ENCODE measurements at places on chromosomes 4 and X.

- DNase-seq = no peak
Observed at GRCh38 chr4:67685532-67685859, 15.5 kb downstream of the UBA6 start.

- no peak for DNase-seq
Observed at GRCh38 chr4:174066611-174067205, 216.8 kb downstream of the FBXO8 start.

DNA sequence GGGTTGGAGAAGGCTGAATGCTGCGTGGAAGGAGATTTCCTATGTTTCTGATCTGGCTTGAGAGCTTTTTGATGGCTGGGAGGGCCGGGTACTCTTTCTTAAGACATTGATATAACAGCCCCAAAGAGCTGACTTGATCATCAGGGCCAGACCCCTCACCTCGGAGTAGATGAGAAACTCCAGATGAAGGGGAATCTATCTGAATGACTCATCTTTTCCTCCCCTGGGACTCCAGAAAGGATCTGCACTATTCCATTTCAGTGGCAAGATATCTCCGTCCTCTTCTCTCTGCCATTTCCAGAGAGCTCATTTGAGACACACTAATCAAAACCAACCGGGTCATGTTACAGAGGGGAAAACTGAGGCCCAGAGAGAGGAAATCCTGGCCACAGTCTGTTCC, 92.9 kb upstream of the MSX1 start:
- DNase-seq = no peak

GRCh38 chr4:174753021-174753420, 76.0 kb downstream of the GLRA3 start:
- no peak for DNase-seq

DNA sequence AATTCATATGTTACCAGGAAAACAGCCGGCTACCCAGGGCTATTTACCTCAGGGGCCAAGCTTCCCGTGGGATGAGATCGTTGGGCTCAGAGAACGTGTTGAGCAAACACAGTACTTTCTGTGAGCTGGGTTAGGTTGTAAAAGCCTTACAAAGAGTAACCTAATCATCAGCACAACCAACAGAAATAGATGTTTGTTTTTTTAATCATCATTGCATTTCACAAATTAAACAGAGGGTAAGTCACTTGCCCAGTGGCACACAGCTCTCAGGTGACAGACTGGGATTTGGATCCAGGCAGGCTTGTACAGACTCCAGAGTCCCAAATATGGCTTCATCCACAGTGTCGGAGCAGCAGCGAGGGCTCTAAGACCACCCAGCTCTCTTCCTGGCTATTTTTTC, 20.1 kb downstream of the SPON2 start:
- no peak for DNase-seq

GRCh38 chr4:74890341-74890740, 42.6 kb upstream of the PARM1 start:
- DNase-seq = no peak

- no peak for DNase-seq
Observed at GRCh38 chr4:79297479-79297878, 28.4 kb downstream of the NAA11 start.

- DNase-seq = no peak
Observed at GRCh38 chr4:111215755-111216154, 592.9 kb upstream of the PITX2 start.

DNA sequence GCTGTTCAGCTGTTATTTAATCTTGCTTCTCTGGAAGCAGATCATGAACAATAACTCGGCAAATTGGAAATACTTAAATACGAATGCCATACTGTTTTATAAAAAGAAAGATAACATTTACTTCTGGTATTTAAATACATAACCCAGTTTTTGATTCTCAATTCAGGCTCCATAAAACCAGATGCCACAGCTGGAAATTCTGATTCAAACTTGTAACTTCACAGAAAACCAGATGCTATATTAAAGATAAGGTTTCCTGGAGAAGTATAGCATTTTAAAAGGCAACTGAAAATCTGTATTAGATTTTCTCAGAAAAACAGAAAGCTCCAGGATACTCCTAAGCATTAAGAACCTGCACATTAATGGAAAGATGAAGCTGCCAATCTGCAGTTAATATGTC, 40.2 kb downstream of the STX18 start:
- no peak for DNase-seq

- no peak for DNase-seq
Observed at GRCh38 chr4:121448231-121448630, 67.4 kb upstream of the QRFPR start.

- no peak for DNase-seq
Observed at GRCh38 chr4:101355246-101355645, 7.9 kb upstream of the PPP3CA start.

GRCh38 chr4:116449764-116450163, 635.6 kb downstream of the TRAM1L1 start:
- no peak for DNase-seq

DNA sequence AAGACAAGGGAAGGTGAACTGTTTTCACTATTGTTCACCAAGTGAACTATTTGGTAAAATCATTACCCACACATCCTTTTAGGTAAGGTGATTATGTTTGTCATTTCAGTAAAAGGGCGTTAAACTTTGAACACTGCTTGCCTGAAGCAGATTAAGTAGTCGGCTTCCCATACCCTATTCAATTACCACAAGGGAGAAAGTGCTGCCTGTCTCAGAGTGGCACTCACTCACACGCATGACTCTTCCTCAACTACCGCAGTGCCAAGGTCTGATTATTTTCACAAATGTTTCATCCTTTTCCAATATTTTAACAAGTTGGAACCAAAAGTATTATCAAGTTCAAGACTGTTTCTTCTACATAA, 11.0 kb downstream of the VEGFC start:
- DNase-seq = no peak

- DNase-seq = no peak
Observed at GRCh38 chr4:97144199-97144598, 999.1 kb downstream of the STPG2 start.

- DNase-seq = no peak
Observed at GRCh38 chr4:81557306-81557705, 85.6 kb upstream of the RASGEF1B start.

DNA sequence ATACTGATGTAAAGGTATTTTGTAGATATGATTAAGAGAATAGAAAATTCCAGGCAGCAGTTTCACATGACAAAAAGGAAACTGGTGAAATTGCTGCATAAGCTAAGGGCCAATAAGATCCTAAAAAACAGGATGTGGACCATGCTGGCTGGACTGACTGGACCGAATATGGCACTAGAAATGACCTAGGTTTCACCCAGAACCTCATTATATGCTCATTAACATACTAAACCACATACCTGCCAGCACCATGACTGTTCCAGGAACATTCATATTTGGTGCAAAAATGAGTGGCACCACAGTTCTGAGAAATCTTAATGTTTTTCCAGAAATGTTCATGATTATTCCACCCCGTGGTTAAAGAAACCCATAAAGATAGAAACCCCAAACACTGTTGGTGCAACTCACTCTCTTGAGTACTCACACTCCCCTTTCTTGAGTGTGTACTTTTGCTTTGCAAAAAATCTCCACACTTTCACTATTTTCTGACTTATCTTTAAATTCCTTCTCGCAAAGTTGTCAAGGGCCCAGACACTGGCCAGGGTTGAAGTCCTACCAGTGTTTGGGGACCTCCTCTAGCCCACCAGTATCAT, 74.0 kb downstream of the FANCB start:
- no peak for DNase-seq

- no peak for DNase-seq
Observed at GRCh38 chrX:4588466-4588865, 875.0 kb upstream of the PRKX start.

- no peak for DNase-seq
Observed at GRCh38 chr4:43732829-43733426, 715.7 kb downstream of the KCTD8 start.

GRCh38 chr4:14853176-14853943, 148.9 kb upstream of the CPEB2 start:
- DNase-seq = no peak

DNA sequence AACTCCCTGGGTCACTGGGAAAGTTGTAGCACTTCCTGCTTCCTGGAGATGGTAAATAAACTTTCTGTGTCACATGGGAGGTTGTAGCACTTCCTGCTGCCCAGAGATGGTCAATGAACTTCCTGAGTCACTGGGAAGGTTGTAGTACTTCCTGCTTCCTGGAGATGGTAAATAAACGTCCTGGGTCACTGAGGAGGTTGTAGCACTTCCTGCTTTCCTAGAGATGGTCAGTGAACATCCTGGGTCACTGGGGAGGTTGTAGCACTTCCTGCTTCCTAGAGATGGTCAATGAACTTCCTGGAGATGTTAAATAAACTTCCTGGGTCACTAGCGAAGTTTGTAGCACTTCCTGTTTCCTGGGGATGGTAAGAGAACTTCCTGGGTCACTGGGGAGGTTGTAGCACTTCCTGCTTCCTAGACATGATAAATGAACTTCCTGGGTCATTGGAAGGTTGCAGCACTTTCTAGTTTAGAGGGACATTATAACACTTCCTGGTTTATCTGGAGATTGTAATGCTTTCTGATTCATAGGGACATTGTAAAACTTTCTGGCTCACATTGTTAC, 62.3 kb upstream of the CD99 start:
- DNase-seq = no peak

GRCh38 chr4:147772459-147772969, 40.6 kb downstream of the ARHGAP10 start:
- no peak for DNase-seq

GRCh38 chrX:153651540-153652079, 4.6 kb downstream of the DUSP9 start:
- no peak for DNase-seq

DNA sequence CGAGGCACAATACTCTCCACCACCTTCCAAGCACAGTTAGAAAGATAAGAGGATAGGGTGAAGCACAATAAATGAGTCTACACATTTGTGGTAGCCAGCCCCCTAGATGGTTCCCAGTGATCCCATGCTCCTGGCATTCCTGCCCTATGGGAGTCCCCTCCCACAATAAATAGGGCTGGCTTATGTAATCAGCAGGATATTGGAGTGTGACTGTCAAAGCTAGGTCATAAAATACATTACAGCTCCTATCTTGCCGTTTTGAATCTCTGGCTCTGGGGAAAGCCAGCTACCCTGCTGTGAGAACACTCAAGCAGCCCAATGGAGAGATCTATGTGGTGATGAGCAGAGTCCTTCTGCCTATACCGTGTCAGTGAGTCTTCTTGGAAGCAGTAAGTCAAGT, 198.7 kb upstream of the NOCT start:
- DNase-seq = no peak

- no peak for DNase-seq
Observed at GRCh38 chr4:23970201-23970850, 80.5 kb upstream of the PPARGC1A start.

DNA sequence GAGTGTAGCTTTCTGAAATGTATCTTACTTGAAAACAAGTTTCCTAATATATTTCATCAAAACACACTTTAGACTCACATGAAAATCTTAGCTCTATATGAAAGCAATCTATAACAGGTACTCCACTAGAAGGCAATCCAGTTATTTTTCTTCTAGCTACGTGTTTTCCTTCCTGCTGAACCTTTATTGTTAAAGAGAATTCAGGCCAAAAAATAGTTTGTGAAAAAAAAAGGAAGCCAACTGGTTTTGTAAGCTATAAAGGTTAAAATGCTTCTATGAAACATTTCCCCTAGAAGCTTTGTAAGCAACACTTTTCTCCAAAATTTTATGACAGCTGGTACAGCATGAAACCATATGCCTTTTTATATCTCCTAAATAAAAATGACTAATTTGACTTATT, 304.7 kb upstream of the DIAPH2 start:
- no peak for DNase-seq

- peak; percentile 30 for DNase-seq
Observed at GRCh38 chr4:121951521-121952110, at the start of gene TRPC3. Gene TRPC3, minus strand, starts transcription at chr4:121952060. Its CDS starts 380 bp downstream, at chr4:121951680.

- no peak for DNase-seq
Observed at GRCh38 chr4:117560329-117560728, 474.0 kb upstream of the NDST3 start.

Data from stimulated activated CD4-positive, alpha-beta T cell treated with anti-CD3 and anti-CD28 coated beads, Interleukin-4, amount 100 ng/mL, for 48 hours (primary cell).